T-helper 17 cell (primary cell): ENCODE measurements at places on chromosomes 11 and 22.

- no peak for DNase-seq
Observed at GRCh38 chr11:32580967-32581366, 2.7 kb upstream of the EIF3M start.

GRCh38 chr11:34940026-34940677 lies 23.7 kb downstream of the PDHX start:
- no peak for DNase-seq

DNA sequence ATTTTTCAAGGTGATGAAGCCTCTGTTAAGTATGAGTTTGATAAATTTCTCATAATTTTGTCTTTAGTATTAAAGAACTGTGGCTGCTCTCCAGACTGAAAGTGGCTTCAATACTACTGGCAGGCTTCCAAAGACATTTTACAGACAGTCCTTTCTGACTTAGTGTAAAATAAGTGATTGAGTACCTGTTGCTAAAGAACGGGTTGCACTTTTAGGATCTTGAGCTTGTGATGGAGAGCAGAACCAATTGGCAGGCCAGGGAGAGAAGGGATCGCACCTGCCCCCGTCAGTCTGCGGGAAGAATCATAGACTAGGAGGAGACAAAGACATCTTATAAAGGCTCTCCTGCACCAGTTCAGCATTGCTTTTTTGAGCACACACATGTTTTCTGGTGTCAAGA lies 4.4 kb downstream of the NCAM1 start:
- no peak for DNase-seq

DNA sequence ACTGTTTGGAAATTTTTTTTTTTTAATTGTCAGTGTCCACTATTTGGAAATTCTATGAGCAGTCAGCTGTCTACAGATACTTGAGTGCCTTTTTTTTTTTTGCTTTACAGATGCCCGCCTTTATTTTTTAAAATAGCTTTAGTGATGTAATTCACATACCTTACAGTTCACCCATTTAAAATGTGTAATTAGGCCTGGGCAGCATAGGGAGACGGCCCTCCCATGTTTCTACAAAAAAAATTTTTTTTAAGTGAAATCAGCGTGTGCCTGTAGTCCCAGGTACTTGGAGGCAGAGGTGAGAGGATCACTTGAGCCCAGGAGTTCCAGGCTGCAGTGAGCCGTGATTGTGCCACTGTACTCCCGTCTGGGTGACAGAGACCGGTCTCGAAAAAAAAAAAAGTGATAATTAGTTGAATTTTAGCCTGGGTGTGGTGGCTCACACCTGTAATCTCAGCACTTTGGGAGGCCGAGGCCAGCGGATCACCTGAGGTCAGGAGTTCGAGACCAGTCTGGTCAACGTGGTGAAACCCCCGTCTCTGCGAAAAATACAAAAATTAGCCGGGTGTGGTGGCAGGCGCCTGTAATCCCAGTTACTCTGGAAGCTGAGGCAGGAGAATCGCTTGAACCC lies 1.5 kb downstream of the ZNF143 start:
- DNase-seq: no peak

DNA sequence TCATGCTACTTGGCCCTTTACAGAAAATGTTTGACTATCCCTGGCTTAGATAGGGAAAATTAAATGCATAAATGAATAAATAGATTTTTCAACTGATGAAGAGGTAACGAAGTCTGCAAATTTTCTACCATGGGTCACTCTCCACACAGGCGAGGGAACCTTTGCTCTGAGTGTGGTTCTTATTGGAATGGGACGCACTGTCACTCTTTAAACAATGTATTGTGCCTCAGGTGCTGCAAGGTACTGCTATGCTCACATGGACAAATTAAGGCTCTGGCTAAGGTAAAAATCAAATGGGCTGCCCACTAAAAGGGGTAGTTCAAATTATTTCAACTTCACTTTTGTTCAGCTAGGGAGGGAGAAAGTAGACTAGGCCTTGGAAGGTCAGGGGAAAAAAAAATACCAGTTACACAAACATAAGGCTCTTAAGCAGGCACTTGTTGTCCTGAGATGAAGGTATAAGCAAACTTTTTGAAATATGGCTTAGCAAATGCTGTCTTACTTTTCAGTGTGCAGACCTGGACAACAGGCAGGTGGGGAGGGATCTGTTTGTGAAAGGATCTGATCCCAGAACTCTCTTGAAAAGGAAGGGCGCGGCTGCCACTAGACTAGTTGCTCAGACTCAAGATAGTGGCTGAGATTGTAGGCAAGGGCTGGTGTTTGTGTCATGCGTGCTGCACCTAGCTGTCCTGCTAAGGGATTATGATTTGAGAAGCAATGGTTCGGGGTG lies 99.5 kb downstream of the ADAMTS15 start:
- no peak for DNase-seq

GRCh38 chr11:12915093-12915492 lies 94.0 kb upstream of the RASSF10 start:
- DNase-seq: no peak

DNA sequence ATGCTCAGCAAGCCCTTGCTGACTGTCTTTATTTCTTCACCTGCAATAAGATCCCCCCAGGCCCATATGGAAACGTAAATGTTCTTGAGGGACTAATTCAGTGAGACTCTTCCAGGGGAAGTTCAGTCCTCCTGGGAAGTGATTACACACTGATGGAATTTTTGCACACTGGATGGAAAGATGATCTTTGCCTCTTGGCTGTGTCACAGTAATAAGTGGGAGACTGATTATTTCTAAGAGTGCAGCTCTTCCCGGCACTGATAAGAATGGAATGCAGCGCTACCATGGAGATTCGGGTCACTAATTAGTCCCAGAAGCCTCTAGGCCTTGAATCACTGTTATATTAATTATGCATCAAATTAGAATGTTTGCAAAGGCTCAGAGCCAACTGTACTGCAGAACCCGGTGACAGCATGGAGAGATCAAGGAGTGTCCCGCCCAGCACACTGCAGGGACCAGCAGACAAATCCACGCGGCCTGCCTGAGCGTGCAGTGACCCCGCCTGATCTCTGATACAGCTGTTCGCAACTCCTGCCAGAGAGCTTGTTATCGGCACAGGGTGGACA lies 178.3 kb downstream of the SNX19 start:
- no peak for DNase-seq

- DNase-seq: no peak
Observed at GRCh38 chr11:96254087-96254486, 88.9 kb downstream of the MAML2 start.

DNA sequence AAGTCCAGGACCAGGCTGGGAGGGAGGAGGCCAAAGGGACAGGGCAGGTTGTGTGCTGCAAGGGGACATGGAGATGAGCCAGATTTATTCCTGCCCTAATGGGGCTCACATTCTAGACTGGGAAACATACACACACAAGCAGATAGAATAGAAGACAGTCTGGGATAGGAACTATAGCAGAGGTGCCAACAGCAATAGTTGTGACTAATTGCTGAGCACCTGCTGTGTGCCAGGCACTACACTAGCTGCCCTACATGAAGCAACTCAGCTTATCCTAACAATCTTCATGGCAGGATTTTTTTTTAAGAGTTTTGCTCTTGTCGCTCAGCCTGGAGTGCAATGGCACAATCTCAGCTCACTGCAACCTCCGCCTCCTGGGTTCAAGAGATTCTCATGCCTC lies 11.4 kb downstream of the MOGAT2 start:
- no peak for DNase-seq

GRCh38 chr11:12433571-12434324 lies 56.4 kb downstream of the PARVA start:
- DNase-seq: no peak

- peak; percentile 17 for DNase-seq
Observed at GRCh38 chr22:42368379-42369249, 63.6 kb downstream of the NFAM1 start.

- DNase-seq: no peak
Observed at GRCh38 chr11:24820541-24820940, 323.7 kb downstream of the LUZP2 start.

DNA sequence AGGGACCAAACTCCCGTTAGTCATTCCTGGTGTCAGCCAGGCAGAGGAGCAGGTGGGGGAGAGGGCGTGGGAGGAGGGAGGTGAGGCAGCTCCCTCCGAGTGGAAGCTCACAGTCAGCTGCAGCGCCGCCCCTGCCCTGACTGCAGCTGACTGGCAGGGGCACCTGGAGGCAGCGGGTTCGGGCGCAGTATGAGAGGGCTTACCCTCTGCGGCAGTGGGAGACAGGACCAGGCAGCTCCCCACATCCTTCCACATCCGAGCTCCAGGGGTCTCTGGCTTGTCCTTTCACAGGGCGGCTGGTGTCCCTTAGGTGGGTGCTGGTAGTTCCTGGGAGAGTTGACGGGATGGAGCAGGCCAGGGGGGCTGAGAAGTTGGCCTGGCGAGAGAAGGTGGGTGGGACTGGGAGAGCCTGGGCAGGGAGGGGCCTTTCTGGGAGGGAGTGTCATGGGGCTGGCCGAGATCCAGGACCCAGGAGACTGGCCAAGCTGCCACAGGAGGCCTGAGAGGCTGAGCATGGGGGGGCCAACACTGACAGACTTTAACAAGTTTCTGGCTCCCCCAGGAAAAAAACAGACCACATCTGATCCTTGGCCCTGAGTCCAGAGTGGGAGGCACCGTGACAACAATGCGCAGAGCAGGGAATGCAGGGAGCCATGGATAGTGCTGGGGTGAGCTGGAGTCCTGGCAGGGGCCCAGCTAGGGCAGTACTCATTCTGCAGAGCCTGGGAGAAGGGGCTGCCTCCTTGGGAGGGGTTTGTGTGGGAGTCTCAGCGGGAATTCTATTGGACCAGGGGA lies 4.9 kb downstream of the ADORA2A start:
- DNase-seq: no peak
